CD14-positive monocyte (primary cell): ENCODE measurements at places on chromosomes 6 and 20. TPM values are rescaled to one million over a fixed set of nuclear protein-coding genes. Genes with fewer than 3 reads are reported as not detected.

DNA sequence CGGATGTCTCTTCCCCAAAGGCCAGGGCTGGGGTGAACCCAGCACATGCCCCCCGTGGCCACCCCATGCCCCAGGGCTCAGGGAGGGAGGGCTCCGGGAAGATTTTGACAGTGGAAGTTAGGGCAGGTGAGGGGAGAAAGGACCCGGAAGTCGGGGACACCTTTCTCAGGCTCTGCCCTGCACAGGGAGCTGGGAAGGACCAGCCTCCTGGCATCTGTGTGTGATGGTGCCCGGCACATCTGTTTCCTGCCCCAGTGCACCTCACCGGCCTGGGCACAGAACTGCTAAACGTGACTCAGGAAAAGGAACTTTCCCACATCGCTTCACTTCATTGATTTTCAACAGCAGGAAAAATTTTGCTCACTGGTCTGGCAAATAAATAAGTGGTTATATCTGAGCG, 141.1 kb upstream of the AFDN start:
- H3K36me3 ChIP-seq, result no peaks in the 10 kb centered on the region
- H3K4me3 ChIP-seq, result no peak overlapping the region
- no peak overlapping the region for H3K27ac ChIP-seq
- no peaks in the 10 kb centered on the region for H3K4me1 ChIP-seq
- peaks cover 15% of the 10 kb centered on the region for H3K27me3 ChIP-seq

- no peak overlapping the region for H3K4me3 ChIP-seq
- no peak overlapping the region for H3K27ac ChIP-seq
- DNase-seq, result no peak
- no peaks in the 10 kb centered on the region for H3K36me3 ChIP-seq
- no peaks in the 10 kb centered on the region for H3K27me3 ChIP-seq
- H3K4me1 ChIP-seq, result peaks cover 12% of the 10 kb centered on the region
Measured at GRCh38 chr20:62752671-62753501, 43.4 kb upstream of the MRGBP start.

DNA sequence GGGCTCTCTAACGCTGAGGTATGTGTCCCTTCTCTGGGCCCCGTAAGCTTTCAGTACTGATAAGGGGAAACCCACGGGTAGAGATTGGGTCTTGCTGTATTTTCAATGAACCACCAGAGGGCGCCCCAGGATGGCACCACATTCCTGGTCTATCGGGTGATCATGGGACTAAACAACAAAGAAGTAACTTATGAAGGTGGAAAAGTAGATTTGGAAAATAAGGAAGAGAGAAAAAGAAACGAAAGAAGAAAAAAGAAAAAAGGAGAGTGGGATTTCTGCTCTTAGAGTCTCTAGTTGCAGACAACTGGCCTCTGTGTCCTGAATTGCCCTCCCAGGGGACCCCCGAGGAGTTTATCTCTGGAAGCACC, 93.8 kb downstream of the GMPR start:
- peak; percentile 71 for DNase-seq
- H3K36me3 ChIP-seq, result peaks cover 11% of the 10 kb centered on the region
- peaks cover 23% of the 10 kb centered on the region for H3K4me1 ChIP-seq
- H3K4me3 ChIP-seq, result no peak overlapping the region

- no peaks in the 10 kb centered on the region for H3K27me3 ChIP-seq
- no peaks in the 10 kb centered on the region for H3K36me3 ChIP-seq
- DNase-seq, result peak; percentile 48
Measured at GRCh38 chr6:134733801-134734200, 216.1 kb downstream of the ALDH8A1 start.

The CST2 gene
- not detected for polyA plus RNA-seq

The PTK7 gene
- polyA plus RNA-seq, result 0.15 and 0.19 TPM in 2 replicates
